Lung (tissue), 17 donors: ENCODE measurements at places on chromosomes 1 and 21. TPM values are rescaled to one million over a fixed set of nuclear protein-coding genes. Genes with fewer than 3 reads are reported as not detected.

- no peak overlapping the region for H3K27ac ChIP-seq
- no peak for DNase-seq
- peaks cover 8% of the 10 kb centered on the region for H3K27me3 ChIP-seq
Measured at GRCh38 chr1:43937179-43937865, 3.7 kb downstream of the ARTN start.

DNA sequence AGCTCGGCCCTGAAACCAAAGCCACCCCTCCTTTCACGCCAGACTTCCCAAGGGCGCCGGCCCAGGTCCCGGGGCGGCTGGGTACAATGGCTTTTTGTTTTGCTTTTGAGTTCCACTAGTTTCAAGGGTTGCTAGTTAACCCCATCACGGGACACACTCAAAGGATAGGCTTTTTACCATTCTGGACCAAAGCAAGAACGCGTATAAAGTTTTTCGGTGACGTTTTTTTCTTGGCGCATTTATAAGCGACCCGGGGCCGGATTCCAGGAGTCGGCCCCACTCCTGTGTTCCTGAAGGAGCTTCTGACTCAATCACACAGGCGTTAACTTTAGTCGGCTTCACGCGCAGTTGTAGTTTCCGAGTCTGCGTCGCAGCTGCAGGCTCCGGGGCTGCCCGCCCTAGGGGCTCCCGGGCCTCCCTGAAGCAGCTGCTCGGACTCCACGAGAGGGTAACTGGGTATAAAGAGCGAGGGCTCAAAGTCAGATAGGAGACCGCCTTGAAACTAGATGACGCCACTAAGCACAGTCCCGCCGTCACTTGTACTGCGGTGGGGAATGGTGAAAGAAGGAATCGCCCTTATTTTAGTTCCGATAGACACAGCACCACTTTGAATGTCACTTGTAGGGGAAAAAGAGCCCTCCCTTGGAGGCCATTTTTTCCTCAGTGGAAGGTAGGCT, 707 bp upstream of the KLHL21 start:
- peak overlapping the region; percentile 100 for H3K27ac ChIP-seq
- H3K4me3 ChIP-seq = peak overlapping the region; percentile 41
- DNase-seq = peak; percentile 90
- no peaks in the 10 kb centered on the region for H3K27me3 ChIP-seq
- no peaks in the 10 kb centered on the region for H3K36me3 ChIP-seq

DNA sequence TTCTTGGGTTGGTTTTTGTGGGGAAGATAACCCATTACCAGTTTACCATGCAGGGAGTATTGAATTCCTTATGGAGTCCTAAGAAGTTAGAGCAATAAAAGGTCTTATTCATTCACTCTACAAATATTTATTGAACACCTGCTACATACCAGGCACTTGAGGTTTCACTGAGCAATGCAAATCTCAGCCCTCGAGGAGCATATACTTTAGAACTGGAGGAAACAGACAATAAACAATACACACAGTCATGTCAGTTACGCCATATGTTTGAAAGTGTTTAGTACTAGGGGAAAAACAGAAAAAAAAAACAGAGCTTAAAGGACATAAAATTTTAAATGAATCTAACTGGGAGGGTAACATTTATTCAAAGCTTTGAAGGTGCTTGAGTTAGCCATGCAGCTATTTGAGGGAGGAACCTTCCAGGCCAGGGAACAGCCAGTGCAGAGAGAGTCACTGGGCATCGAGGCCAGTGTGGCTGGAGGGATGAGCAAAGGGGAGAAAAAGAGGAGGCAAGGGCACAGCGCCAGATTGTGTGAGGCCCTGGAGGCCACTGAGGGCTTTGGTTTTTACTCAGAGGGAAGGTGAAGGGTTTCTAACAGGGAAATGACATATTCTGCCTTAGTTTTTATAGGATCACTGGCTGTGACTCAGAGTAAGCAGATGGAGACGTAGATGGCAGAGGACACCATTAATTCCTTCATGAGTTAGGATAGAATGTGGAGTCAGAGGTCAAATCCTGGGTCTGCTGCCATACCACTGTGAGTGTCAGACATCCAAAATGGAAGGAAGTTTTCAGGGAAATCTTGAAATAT, 32.7 kb downstream of the C1orf21 start:
- peaks cover 3% of the 10 kb centered on the region for H3K4me1 ChIP-seq
- H3K27me3 ChIP-seq = no peaks in the 10 kb centered on the region
- no peak overlapping the region for H3K27ac ChIP-seq

GRCh38 chr1:47532921-47533792, 95.3 kb downstream of the FOXD2 start:
- H3K27me3 ChIP-seq = no peaks in the 10 kb centered on the region
- no peaks in the 10 kb centered on the region for H3K36me3 ChIP-seq
- H3K4me3 ChIP-seq = no peak overlapping the region
- H3K4me1 ChIP-seq = peaks cover 4% of the 10 kb centered on the region
- peak; percentile 94 for DNase-seq
- H3K27ac ChIP-seq = no peak overlapping the region

DNA sequence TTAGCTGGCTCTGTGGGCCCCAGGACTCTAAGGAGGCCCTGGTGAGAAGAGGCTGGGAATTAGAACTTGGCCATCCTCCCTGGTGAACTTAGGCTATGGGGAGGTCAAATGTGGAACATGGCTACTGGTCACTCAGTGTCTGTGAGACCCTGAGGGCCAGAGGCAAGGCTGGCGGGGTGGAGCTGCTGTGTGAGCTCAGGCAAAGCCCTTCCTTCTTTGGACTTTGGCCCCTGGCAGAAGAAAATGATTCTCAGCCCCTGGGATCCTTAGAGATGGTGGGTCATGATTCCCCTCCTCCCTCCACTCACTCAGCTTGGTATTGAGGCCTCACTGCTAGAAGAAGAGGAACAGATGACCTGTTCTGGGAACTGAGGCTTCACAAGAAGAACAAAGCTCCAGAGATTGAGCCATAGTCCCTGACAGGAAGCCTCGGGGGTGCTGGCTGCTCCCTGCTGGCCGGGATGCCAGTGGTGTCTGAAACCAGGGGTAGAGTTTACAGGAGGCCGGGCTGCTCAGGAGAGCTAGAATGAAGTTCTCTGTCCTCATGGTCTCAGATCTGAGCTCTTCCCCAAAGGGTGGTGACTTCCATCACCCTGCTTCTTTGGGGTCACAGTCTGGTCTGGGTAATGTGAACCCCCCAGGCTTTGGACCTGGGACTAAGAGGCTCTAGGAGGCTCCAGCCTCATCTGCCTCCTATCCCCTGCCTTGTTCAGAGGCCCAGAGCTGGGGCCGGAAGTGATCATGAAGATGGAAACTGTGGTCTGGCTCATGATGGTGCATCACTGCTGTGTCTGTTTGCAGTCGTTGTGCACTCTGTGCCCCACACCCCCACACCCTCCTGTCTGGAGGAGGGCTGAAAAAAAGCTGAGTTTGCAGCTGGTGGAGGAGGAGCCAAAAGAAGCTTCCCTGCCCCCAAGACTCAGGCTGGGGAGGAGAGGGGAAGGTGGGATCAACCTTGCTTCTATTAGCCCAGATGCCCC, 905 bp downstream of the BTBD19 start:
- H3K27ac ChIP-seq = peak overlapping the region; percentile 100
- peaks cover 54% of the 10 kb centered on the region for H3K4me1 ChIP-seq
- H3K36me3 ChIP-seq = no peaks in the 10 kb centered on the region
- H3K27me3 ChIP-seq = no peaks in the 10 kb centered on the region
- H3K4me3 ChIP-seq = no peak overlapping the region
- DNase-seq = peak; percentile 59

GRCh38 chr1:232538224-232538942, 91.5 kb downstream of the SIPA1L2 start:
- no peak overlapping the region for H3K27ac ChIP-seq
- peaks cover 29% of the 10 kb centered on the region for H3K4me1 ChIP-seq
- no peaks in the 10 kb centered on the region for H3K36me3 ChIP-seq
- no peaks in the 10 kb centered on the region for H3K27me3 ChIP-seq
- no peak overlapping the region for H3K4me3 ChIP-seq

DNA sequence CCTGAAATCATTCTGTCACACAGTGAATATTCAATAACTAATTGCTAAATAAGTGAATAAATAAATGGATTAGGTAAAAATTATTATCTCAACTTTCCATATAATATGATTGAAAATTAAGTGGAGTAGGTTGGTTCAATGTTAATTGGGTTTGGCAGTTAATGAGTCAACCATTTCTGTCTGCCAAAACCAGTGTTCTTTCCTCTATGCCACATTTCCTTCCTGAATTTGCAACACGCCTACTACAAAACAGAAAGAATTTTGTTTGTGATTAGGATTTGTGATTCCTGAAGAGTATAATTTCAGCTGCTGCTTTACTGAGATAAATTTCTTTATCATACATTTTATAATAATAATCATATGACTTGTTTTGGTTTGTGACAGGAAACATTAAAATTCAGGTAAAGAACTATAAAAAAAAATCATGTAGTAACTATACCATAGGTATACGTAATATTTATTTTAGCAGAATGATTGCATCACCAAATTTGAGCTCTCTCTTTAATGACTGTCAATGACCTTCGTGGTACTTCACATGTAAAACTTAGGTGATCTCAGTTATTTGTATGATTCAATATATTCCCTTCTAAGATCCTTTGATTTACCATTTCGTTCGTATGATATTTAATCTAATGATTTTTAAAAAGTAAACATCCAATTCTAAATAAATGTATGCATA, 241.3 kb downstream of the KCNT2 start:
- DNase-seq = no peak
- no peak overlapping the region for H3K27ac ChIP-seq
- H3K27me3 ChIP-seq = no peaks in the 10 kb centered on the region
- no peak overlapping the region for H3K4me3 ChIP-seq
- no peaks in the 10 kb centered on the region for H3K36me3 ChIP-seq

DNA sequence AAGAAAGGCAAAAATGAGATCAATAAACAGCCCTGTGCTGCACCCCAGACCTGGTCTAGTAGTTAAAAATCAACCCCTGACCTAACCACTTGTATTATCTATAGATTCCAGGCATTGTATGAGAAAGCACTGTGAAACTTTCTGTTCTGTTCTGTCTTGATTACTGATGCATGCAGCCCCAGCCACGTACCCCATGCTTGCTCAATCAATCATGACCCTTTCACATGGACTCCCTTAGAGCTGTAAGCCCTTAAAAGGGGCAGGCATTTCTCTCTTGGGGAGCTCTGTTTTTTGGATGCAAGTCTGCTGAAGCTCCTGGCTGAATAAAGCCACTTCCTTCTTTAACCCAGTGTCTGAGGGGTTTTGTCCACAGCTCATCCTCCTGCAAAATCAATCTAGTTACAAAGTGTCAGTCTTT, 24.2 kb upstream of the CD34 start:
- no peaks in the 10 kb centered on the region for H3K36me3 ChIP-seq
- no peak overlapping the region for H3K4me3 ChIP-seq
- H3K27ac ChIP-seq = no peak overlapping the region
- H3K4me1 ChIP-seq = no peaks in the 10 kb centered on the region
- no peak for DNase-seq
- H3K27me3 ChIP-seq = no peaks in the 10 kb centered on the region

- no peaks in the 10 kb centered on the region for H3K27me3 ChIP-seq
- no peak overlapping the region for H3K27ac ChIP-seq
- no peak for DNase-seq
- H3K4me1 ChIP-seq = no peaks in the 10 kb centered on the region
Measured at GRCh38 chr1:210124736-210125135, 107.9 kb upstream of the SERTAD4 start.

- peaks cover 25% of the 10 kb centered on the region for H3K27me3 ChIP-seq
- no peak overlapping the region for H3K4me3 ChIP-seq
- H3K27ac ChIP-seq = no peak overlapping the region
- no peaks in the 10 kb centered on the region for H3K36me3 ChIP-seq
- no peak for DNase-seq
Measured at GRCh38 chr1:38667626-38668025, 191.9 kb downstream of the RRAGC start.

DNA sequence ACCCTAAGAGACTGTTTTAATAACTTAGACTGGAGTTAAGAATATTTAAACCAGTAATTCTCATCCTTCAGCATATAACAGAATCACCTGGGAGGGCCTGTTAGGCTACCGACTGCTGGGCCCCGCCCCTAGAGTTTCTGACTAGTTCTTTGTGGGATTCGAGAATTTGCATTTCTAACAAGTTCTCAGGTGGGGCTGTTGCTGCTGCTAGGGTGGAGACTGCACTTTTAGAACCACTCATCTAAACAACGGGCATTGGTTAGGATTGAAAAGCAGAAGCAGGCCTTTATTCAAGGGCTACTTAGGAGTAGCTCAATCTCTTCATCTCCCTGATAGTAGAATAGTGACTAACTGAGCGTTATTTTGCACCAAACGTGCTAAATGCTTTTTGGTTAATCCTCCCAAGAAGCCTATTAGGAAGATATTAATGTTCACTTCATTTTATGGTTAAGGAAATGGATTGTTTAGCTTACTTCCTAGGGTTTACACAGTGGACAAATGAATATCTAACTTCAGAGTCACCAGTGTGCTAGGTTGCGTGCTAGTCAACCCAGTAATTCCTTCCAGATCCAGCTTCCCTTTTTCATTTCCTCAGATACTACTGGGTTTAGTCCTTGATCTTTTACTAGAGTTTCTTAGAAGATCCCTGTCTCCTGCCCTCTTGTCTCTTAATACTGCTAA, 31.1 kb upstream of the UAP1 start:
- H3K27me3 ChIP-seq = no peaks in the 10 kb centered on the region
- no peak for DNase-seq
- H3K4me3 ChIP-seq = no peak overlapping the region
- H3K4me1 ChIP-seq = no peaks in the 10 kb centered on the region
- no peaks in the 10 kb centered on the region for H3K36me3 ChIP-seq

DNA sequence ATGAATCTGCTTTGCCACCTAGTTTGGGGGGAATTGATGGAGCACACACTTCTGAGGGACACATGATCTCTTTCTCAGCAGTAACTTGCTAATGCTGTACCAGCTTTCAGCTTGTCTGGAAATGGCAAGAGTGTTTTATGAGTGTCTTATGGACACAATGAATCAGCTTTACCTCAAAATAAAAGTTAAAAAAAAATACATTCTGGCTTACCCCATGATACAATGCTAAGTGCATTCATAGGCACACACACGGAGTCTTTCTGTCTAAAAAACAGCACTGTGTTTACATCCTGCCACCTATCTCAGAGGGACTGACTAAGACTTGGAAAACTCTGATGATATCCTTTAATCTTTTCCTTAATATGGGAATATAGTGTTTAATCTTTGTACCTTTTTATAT, 455.5 kb upstream of the ADAMTS5 start:
- H3K27ac ChIP-seq = peak overlapping the region; percentile 36
- H3K4me3 ChIP-seq = no peak overlapping the region
- H3K36me3 ChIP-seq = no peaks in the 10 kb centered on the region
- no peaks in the 10 kb centered on the region for H3K27me3 ChIP-seq

GRCh38 chr1:33368431-33368830, 47.5 kb upstream of the A3GALT2 start:
- no peak for DNase-seq
- H3K4me3 ChIP-seq = no peak overlapping the region
- no peak overlapping the region for H3K27ac ChIP-seq
- H3K36me3 ChIP-seq = peaks cover 2% of the 10 kb centered on the region

DNA sequence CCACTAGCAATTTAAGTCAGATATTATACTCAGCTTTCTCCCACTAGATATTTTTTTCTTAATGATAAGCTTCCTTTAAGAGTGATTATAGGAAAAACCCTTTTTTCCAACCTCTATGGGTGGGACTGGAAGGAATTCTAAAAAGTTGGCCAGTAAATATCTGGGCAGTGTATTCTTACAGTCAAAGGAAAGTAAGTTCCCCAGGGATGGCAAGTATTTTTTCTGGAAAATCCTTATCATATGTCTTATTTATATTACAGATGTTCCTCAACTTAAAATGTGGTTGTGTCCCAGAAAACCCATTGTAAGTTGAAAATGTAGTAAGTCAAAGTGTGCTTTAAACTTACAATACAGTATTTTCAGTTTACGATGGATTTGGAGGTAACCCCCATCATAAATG, 29.2 kb downstream of the CMPK1 start:
- H3K36me3 ChIP-seq = peaks cover 1% of the 10 kb centered on the region
- H3K27me3 ChIP-seq = no peaks in the 10 kb centered on the region
- no peak for DNase-seq
- no peaks in the 10 kb centered on the region for H3K4me1 ChIP-seq

Gene RHCE
- 3.1 TPM for total RNA-seq

Gene NOS1AP
- total RNA-seq = 1.8 TPM

Gene MIER1
- total RNA-seq = 28.6 TPM

Gene C1orf210
- total RNA-seq = 10.4 TPM

Gene DMRTA2
- 0.83 TPM for total RNA-seq
